NCI-H1694 treated with DMSO at 0.1 percent for 48 hours (cell line): ENCODE measurements at places on chromosomes 6 and 20.

- no peak for DNase-seq
Observed at GRCh38 chr6:144922120-144922722, 637.1 kb downstream of the UTRN start.

- no peak for DNase-seq
Observed at GRCh38 chr20:60063048-60063451, 104.8 kb downstream of the CDH26 start.

DNA sequence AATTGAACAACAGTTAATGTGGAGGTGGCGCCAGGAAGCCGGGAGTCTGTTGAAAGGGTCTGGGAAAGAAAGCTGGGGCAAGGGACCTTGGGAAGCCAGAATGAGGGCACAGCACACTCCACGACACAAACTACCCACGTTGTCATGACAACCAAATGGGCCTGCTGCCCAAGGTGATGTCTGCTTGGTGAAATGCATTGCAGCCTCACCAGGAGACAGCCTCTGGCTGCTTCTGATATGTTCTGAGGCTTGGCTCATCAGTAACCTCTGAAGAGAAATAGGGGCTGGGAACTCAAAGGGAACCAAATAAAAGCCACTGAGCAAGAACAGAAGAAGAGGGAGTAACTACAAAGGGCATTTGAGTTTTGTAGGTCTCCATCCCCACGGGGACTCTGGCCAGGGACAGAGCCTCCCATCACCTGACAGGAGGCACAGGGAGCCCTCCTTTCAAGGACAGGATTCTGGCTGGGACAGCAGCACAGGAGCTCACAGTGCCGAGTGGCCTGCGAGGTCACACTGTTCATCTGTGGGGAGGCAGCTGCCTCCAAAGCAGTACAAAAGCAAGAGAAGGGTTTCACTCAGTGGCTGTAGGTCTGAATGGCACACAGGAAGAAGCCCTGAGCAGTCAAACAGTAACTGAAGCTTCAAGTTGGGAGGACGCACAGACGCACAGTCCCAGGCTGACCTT, 44.6 kb upstream of the KCNK16 start:
- DNase-seq: no peak

- no peak for DNase-seq
Observed at GRCh38 chr20:64150756-64151632, 13.3 kb upstream of the MYT1 start.

DNA sequence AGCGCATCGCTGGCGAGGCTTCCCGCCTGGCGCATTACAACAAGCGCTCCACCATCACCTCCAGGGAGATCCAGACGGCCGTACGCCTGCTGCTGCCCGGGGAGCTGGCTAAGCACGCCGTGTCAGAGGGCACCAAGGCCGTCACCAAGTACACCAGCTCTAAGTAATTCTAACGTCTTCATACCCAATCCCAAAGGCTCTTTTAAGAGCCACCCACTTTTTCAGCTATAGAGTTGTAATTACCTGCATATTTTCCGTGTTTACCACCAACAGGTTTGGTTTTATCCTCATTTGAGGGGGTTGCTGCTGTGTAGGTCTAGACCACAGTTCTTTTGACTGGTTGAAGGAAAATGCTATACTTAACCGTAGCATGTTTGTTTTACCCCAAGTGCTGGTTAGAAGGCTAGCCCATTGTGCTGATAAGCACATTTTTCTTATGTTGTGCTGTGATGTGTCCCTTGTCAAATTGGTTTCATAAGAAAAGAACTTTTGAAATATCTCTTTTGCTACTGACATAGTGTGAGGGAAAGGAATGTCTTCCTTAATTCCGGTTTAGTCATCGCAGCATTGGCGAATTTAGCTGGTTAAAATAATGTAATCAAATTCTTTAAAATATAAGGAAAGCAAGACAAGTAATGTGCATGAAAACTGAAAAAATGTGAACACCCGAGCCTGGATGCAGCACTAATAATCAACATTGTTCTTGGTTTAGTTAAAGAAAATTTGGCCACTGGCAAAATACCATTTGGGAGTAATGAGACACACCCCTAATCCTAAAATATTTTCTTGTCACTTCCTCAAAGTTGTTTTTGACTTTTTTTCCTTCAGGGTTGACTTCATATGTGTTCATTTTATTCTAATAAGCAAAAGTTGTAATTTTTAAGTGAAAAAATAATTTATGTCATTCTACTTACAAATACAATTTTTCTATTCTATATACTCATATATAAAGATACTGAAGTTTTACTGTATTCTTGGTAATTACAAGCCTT, 112.8 kb downstream of the HFE start:
- DNase-seq: no peak

DNA sequence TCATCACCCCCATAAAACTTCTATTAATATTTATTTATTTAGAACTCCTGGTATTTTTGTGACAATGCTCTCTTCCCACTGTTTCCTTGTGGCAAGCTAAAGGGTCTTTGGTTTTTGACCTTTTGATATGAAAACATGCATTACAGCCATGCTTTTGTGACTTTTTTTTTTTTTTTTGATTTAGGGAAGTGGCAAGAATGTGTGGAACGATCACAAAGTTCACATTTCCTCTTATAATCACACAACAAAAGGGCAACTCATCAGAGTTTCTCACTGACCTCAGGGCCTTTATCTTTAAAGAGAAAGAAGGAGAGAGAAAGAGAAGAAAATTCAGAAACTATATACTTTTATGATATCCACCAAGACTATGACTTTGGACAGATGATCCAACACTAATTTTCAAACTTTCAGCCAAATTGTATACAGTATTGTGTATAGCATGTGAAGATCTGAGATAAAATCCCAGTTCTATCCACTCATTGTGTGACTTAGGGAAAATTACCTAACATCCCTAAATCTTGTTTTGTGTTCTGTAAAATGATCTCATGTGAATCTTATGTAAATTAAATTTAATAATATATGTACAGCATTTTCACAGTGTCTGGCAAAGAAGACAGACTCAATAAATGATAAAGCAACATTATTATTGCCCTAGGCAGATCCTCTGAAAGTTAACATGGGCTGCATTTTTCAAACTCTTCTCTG, 106.8 kb upstream of the MARCKS start:
- no peak for DNase-seq

DNA sequence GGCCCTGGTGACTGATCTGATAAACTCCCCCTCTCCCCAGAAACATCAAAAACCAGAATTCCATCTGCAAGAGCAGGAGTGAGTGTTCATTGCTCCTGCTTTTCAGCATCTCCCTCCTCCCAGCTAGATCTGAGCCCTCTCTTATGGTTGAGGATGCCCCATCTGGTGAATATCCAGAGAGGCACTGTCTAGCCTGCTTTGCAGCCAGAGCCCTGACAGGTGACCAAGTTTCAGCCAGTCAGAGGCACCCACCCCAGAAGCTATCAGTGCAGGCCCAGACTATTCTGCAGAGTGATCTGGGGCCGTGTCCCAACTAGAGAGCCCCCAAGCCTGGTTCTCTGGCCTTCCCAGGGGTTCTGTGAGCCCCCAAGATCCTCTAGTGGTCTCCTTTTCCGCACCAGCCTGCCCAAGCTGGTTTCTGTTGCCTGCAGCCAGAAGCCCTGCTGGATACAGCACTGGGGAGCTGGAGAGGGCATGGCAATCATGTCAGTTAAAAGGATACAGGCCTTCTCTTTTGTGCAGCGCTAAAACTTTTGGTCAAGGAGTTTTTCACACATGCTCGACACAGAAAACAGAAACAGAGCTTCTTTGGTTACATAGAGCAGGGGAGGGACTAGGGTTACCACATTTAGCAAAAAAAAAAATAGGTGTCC, 6.6 kb upstream of the BMP7 start:
- no peak for DNase-seq
